ENCODE measurements at places on chromosomes 1 and 21.

GRCh38 chr21:37983336-37984095, 67.3 kb upstream of the KCNJ6 start:
- no peak for DNase-seq

DNA sequence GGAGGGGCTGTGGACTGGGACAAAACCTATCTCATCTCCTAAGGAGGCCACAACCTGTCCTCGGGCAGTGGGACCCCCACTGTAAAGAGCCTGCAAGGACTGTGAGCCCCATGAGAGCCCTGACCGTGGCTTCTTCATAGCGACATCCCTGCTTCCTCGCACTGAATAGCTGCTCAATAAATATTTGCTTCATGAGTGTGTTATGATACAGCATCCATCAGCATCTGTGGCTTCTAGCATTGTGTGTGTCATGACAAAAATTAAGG, 40.5 kb upstream of the CSF3R start:
- DNase-seq = no peak

- peak; percentile 21 for DNase-seq
Measured at GRCh38 chr1:59976194-59977074, 49.9 kb upstream of the CYP2J2 start.

- no peak for DNase-seq
Measured at GRCh38 chr1:228902781-228903433, 167.6 kb downstream of the RHOU start.

GRCh38 chr1:33653226-33653625, 180.8 kb downstream of the ZSCAN20 start:
- DNase-seq = no peak

GRCh38 chr1:9351654-9352271, 59.1 kb downstream of the SPSB1 start:
- no peak for DNase-seq

- DNase-seq = no peak
Measured at GRCh38 chr21:32311621-32312020, 13.0 kb downstream of the MRAP start.

DNA sequence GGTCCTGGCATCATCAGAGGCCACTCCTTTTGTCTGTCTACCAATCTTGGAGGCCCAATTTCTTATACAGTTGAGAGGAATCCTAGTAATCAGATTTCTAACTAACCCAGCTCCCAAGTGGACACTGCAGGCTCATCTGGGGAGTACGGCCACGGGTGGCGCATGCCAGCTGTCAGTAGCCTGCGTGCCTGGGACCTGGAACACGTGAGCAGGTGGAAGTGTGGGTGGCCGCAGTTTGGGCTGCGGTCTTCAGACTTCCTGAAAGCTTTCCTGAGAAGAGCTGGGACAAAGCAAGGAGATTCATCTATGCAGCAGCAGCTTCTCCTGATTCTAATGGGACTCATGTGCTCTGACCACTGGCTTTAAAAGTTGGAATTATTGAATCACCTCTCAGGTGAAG, 12.4 kb downstream of the ADORA3 start:
- DNase-seq = no peak
